ENCODE measurements at places on chromosomes 12 and 14. TPM values are rescaled to one million over a fixed set of nuclear protein-coding genes. Genes with fewer than 3 reads are reported as not detected.

The TAS2R13 gene
- not detected for total RNA-seq

The LGMN gene
- total RNA-seq: 58.4 TPM

The GPATCH2L gene
- 22.3 TPM for total RNA-seq

The TRAFD1 gene
- 17.6 TPM for total RNA-seq

The SPIC gene
- not detected for total RNA-seq

The FGF6 gene
- not detected for total RNA-seq
